ENCODE measurements at places on chromosomes 3 and 15. TPM values are rescaled to one million over a fixed set of nuclear protein-coding genes. Genes with fewer than 3 reads are reported as not detected.

The RBP2 gene
- not detected for total RNA-seq

The PCSK6 gene
- 0.43 TPM for total RNA-seq

The DAPK2 gene
- total RNA-seq = 14.8 TPM

The CHDH gene
- total RNA-seq = 3.7 TPM

The CCDC33 gene
- not detected for total RNA-seq

The ITIH4 gene
- 2.7 TPM for total RNA-seq

The LRRIQ4 gene
- total RNA-seq = under 0.01 TPM

The ZDHHC3 gene
- 72.1 TPM for total RNA-seq

The MYZAP gene
- 0.65 TPM for total RNA-seq

The STT3B gene
- total RNA-seq = 177 TPM

The EXD1 gene
- total RNA-seq = not detected

The MST1 gene
- 3.1 TPM for total RNA-seq

The CADM2 gene
- not detected for total RNA-seq

The IREB2 gene
- total RNA-seq = 27.9 TPM

The CMTM6 gene
- total RNA-seq = 96.6 TPM

The PLSCR2 gene
- total RNA-seq = not detected

The TM4SF18 gene
- total RNA-seq = 0.86 TPM

The SKIC8 gene
- total RNA-seq = 47.2 TPM

The FAM162A gene
- 23.8 TPM for total RNA-seq

The NLGN1 gene
- 28.4 TPM for total RNA-seq

The GPR160 gene
- 0.26 TPM for total RNA-seq

The MTHFS gene
- 23.8 TPM for total RNA-seq

The PLA2G4E gene
- not detected for total RNA-seq

The C3orf80 gene
- total RNA-seq = 0.13 TPM

The AGTR1 gene
- total RNA-seq = 0.43 TPM

The ABHD14A gene
- 12.1 TPM for total RNA-seq

The UROC1 gene
- total RNA-seq = not detected

The TICRR gene
- 2.9 TPM for total RNA-seq

The OR5H1 gene
- not detected for total RNA-seq

The FEM1B gene
- 52.3 TPM for total RNA-seq

The SLC12A8 gene
- 1.6 TPM for total RNA-seq

The ZMYND10 gene
- 4.2 TPM for total RNA-seq

The GPR156 gene
- 1.2 TPM for total RNA-seq

The RAB6B gene
- 0.78 TPM for total RNA-seq

The IMPG2 gene
- 0.39 TPM for total RNA-seq

The PIGZ gene
- total RNA-seq = 5.6 TPM

The ADAMTSL3 gene
- total RNA-seq = 6.0 TPM

The SNX33 gene
- total RNA-seq = 42.6 TPM

The ARMC8 gene
- total RNA-seq = 55.7 TPM

The LYZL4 gene
- not detected for total RNA-seq

The ACP3 gene
- not detected for total RNA-seq

The GPR149 gene
- total RNA-seq = not detected

The PCOLCE2 gene
- total RNA-seq = 124 TPM

The CCR3 gene
- 0.13 TPM for total RNA-seq

The ACSBG1 gene
- not detected for total RNA-seq

The SLITRK3 gene
- not detected for total RNA-seq

Data from articular chondrocyte of knee joint (primary cell).